CD4-positive, alpha-beta T cell treated with Interferon alpha-2 for 1 hour (primary cell): ENCODE measurements at places on chromosomes 1 and 21.
A peak's percentile ranks its signal among the peaks of the same experiment; 100 is the strongest.

DNA sequence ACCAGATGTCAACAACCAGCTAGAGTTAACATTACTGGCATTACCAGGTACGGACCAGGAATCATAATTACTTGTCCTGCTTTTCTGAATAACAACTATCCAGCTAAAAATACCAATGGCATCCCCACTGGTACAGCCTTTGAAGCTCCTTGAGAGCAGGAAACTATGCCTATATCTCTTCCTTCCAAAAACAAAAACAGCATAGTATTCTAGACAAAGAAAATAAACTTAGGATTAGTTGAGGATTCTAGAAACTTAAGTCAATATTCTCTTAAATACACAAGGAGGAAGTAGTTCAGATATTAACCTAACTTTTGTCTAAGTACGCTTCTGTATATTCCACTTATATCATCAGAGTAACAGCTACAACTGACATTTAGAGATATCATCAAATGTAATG is 3.0 kb downstream of the FUBP1 start:
- DNase-seq: no peak

DNA sequence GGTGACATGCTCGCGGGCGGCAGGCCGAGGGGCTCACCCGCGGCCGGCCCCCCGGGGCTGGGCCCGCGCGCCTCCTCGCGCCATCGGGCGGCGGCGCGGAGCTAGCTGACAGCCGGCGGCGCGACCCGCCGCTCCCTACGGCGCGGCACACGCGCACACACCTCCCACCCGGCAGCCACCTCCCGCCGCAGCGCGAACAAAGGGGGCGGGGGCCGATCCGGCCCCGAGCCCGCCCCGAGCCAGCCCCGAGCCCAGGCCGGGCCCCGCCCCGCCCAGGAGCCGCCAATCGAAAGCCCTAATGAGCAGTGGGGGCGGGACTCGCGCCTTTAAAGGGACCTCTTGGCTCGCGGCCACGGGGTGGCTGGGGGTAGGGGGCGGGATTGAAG is at the start of gene KIF21B:
KIF21B (minus strand) TSS at position 198 of the 386 bp plus-strand sequence. CDS start 331 bp downstream, outside the sequence.
- peak; percentile 93 for DNase-seq

- no peak for DNase-seq
These were observed 2.5 kb upstream of the GJC2 start for GRCh38 chr1:228147151-228147693.

DNA sequence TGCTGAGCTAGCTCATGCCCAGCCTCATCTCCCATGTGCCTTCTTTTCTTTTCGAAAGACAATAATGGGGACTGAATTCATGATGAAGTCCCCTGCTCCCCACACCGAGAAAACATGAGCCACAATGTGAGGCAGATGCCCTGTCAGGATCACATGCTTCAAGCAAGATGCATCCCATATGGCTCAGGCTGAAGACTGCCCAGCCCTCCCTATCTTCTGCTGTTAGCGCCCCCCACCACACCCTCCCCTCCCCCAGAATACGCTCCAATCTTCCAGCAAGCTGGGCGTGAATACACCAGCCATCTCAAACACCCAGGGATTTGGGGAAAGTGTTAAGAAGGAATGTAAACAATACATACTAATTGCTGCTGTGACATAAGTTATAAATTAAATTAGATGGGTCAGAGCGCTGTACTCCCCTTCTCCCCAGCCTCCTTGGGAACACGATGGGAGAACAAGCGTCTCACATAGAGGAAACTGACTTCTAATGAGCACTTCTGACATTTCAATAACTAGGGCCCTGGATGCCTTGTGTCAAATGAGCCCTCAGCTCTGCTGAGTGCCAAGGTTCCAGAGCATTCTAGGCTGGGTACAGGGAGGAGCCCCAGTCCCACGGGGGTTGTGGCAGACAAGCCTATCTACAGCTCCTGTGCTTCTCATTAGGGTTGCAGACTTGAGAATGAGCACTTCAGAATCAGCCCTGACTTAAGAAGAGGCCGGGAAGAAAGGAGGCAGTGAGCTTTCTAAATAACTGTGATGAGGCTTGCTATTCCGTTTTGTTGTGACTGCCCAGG is 55.6 kb downstream of the TNR start:
- no peak for DNase-seq

DNA sequence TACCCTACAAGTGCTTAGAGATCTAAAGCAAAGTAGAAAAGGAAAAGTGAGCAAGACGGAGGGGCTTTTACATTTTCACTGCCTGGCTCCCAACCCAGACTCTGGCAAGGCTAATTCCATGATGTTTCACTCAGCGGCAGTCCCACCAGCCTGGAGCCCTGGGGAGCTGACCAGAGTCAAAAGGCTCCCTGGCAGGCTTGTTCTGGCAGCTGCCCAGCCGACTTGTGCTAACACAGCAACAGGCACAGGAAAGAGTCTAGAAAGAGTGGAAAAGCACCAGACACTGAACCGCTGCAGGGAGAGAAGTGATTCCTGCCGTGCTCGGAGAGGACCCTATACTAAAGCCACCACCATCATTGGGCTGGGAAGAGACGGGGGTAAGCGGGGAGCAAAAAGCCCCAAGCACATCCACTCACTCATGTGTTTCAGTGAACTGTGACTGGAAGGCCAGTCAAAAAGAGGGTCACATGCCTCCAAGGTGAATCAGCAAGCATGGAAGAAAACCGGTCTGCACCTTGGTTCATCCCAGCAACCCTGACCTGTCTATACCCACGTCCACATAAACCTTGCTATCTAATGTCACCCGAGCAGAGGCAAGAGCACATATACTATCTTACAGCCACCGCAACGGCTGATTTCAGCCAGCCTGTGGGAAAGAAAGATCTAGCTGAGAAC is 8.0 kb downstream of the SMIM12 start:
- DNase-seq: no peak

DNA sequence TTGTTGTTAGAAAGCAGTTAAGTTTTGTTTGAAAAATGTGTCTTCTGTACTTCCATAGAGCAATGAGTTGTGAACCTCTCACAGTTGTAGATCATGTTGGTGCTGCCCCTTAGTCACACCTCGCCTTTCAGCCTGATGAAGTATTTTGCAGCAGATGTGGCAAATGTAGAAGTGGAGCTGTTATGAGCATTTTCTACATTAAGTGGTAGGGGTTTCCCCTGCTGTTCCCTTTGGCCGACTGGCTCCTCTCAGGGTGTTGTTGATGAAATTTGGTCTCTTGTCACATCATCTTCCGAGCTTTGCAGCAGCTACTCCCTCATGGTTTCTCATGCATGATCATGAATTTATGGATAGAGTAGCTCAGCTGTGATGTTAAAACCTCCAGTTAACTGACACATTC is 33.6 kb upstream of the DENND1B start:
- no peak for DNase-seq

DNA sequence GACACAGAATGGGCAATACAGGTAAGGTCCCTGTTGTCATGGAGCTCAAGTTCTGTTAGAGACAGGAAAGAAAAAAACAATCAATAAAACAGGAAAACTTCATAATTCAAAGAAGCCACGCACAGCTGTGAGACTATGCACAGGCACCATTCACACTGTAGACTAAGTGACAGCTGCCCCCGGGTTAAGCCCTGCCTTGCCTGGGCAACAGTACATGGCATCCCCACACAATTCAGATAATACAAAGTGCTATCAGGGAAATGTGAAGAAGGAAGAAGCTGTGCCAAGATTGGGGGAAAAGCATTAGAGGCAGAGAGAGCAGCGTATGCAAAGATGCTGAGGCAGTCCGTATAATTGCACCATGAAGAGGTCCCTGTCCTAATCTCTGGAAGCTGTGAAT is 9.0 kb upstream of the KCNE2 start:
- DNase-seq: no peak

DNA sequence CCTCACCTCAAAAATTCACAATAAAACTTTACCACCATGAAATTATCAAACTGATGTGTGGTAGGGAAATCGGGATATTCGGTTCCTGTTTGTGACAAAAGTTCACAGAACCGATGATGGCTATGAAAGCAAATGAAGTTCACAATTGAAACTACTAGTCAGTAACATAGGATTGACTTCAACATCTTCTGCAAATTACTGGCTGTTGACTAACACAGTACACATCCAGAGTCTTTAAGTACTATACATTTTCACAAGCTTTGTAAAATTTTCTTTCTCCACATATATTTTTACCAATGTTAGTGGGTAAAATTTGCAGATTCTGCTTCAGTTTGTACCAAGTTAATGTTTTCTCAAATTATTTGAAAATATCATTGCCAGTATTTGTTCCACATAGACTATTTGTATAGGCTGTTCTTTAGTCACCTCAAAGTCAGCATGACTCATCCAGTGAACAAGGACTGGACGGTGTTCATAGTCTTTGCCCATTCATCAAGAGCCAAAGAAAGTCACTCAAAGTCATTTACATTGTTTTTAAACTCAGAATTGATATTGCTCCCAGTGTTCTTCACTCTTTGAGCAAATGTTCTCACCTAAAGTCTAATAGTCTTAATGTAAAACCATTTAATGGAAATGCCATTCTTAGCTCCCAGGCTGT is 213.4 kb downstream of the USP25 start:
- no peak for DNase-seq

- no peak for DNase-seq
These were observed 21.3 kb downstream of the LSS start for GRCh38 chr21:46207006-46207919.

DNA sequence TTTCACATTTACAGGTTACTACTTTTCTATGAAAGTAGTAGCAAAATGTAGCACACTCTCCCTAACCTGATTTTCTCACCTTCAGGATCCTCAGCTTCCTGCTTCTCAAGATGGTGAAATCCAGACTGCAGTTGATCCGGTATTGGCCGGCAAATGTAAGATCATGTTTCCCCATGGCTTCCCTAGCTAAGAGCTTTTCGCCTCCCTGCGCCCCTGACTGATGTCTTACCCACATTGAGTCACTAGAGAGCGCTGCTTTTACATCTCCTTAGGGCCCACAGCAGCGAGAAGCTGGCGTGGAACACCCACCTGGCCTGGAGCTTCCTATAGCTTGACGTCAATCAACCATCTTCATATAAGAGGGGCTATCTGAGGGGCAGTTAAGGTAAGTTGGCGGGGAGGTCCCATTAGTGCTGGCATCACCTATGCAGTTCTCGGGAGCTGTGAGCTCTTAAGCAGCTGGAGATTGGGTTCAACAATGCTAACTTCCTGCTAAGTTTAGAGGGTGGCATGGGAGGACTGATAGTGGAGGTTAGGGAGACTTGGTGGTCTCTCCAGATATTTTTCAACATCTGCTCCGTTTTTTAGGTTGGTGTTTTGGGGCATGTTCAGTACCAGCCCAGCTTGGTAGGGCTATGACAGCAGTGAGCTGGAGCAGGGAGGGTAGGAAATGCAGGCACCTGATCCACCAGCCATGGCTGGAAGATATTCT is 5.5 kb downstream of the PTPN7 start:
- DNase-seq: peak; percentile 60

DNA sequence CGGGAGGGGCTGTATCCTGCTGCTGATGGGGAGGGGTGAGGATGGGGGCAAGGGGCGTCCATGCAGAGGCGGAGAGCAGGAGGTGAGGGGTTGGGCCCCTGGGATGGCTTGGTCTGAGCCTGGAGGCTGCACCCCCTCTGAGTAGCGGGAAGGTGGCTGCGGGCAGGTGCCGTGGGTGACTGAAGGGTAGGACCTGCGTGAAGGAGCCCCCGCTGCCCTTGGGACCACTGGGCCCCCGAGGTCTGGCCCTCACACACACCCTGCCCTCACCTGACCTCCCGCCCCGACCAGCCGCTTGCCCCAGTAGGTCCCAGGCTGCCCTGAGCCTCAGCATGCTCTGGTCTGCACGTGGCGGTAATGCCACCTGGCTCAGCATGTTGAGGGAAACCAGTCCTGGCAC is 12.8 kb upstream of the SKI start:
- DNase-seq: no peak

DNA sequence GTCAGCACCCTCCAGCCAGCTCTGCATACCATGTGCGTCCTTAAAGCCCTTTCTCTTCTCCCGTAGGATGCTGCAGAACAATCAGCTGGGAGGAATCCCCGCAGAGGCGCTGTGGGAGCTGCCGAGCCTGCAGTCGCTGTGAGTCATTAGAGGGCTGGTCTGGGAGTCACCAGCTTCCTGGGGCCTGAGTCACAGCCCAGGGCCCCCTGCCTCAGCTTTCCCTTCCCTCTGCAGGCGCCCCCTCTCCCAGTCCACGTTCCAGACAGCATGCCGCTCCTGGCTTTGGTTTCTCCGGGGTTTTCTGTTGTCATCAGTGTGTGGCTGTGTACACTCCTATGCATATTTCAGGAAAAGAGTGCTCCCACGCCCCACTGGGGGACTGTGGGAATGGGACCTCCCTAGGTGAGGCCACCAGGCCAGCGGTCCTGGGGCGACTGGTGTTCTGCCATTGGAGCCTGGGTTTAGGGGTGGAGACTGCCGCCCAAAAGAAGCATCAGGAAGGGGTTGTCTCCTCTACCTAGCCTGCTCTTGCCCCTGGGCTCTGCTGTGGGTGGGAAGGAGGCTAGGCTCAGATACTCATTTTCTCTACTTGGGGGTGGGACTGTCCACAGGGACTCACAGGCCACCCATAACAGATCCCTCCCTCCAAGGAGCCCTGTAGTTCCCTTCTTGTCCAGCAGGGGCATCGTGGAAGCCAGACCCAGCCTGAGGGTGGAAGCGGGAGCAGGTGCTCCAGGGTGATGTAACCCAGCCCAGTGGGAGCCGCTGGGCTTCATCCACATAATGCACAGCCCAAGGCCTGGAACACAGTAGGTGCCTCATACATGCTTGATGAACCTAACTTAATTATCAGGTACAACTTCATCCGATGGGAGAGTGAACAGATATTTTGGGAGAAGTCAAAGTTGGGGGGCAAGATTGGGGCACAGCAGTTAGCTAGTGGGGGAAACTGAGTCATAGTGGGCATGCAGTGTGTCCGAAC is 42.5 kb downstream of the LGR6 start:
- peak; percentile 66 for DNase-seq

DNA sequence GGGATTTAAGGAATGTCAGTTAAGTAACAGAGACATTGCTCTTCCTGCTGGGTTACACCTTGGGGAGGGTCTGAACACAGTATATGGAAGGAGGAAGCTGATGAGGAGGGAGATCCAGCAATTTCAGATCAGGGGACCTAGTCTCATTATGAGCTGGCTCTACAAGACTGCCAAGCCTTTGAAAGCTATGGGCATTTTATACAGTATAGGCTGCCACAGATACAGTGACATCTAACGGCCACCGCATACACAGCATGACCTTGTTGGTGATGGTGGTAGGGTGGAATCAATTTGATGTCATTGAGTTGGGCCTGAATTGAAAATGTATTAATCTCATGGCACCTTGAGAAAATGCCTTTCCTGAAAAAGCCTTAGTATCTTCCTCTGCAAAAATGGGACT is 22.6 kb upstream of the ZP4 start:
- no peak for DNase-seq

GRCh38 chr21:16420031-16420724 is 690.4 kb downstream of the USP25 start:
- no peak for DNase-seq

GRCh38 chr1:33575324-33575879 is 103.0 kb downstream of the ZSCAN20 start:
- DNase-seq: no peak

- no peak for DNase-seq
These were observed 87.7 kb downstream of the MAN1C1 start for GRCh38 chr1:25704267-25704691.
